ENCODE measurements at places on chromosomes 5 and 9.

DNA sequence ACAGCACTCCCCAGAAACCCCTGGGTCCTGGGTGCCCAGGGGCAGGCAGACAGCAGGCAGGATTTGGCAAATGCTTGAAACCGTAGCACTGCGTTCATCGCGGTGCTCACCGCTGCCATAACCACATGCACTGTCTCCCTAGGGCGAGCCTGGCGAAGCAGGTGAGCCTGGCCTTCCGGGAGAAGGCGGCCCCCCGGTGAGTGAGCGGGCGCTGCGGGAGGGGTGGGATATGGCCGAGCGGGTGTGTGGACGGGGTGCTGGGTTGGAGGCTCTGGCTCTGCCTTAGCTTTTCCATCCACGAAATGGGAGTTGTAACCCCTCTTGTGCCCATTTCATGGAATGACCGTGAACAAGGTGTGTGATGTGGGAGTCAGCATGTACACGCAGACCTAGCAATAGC, 66.8 kb upstream of the FCN2 start:
- DNase-seq = no peak

DNA sequence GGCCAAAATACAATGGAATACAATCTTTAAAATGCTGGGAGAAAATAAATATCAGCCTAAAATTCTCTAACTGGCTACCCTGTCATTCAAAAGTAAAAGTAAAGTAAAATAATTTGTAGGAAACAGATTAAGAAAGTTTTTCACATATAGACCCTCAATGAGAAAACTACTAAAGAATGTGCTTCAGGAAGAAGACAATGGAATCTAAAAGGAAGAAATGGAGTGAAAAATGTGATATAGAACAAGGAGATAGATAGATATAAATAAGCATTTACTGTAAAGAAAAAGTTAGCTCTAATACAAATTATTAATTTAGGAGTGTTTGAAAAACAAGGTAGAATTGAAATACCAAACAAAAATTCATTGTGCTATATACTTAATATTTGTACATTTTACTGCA, 368.6 kb upstream of the MPDZ start:
- DNase-seq = no peak

- no peak for DNase-seq
Measured at GRCh38 chr5:124104344-124104743, 592.4 kb downstream of the CSNK1G3 start.

DNA sequence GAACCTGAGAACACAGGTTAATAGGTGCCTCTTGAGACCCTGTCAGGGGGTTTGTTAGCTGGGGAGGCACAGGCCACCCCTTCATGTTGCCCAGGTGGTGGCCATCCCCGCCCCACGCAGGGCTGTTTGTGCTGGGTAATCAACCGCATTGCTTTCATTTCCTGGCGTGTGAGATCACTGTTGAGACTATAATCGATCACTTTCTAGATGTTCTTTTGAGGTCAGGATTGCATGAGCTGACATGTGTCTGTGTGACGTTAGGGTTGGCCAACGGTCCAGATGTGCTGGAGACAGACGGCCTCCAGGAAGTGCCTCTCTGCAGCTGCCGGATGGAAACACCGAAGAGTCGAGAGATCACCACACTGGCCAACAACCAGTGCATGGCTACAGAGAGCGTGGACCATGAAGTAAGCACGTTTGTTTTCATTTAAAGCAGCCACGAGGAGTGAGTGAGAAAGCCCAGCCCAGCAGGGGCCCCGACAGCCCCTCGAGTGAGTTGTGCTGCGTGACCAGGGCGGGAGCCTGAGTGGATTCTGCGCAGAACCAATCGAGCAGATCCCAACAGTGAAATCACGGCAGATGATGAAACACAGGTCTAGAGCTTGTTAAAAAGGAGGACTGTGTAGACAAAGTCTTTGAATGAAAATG, 115.0 kb upstream of the CACNA1B start:
- no peak for DNase-seq

DNA sequence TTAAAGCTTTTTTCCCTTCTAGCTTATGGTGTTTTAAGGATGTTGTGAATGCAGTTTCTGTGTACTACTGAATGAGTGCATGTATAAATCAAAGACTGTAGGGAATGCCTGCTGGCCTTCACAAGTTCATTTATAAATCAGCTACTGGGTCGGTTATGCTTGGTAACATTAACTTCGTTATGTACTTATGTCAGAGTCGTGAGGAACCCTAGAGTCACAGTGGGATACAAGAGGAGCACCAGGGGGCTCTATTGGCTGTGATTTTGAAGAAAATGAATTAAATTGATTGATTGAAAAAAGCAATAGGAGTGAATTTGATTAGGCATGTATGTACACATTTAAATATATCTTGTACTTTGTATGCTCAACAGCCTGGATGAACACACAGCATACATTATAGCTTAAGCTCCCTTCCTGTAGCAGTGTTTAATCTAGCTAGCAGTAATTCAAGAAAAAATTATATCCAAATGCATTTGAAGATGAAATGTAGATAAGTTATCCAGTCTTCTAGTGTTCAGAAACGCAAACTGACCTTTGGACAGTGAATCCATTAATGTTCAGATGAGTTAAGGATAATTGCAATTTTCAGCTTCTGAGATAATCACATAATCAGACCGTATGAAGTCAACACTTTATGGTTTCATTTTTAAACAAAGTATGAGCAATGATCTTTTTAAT, 204.2 kb downstream of the KDM4C start:
- DNase-seq = no peak

DNA sequence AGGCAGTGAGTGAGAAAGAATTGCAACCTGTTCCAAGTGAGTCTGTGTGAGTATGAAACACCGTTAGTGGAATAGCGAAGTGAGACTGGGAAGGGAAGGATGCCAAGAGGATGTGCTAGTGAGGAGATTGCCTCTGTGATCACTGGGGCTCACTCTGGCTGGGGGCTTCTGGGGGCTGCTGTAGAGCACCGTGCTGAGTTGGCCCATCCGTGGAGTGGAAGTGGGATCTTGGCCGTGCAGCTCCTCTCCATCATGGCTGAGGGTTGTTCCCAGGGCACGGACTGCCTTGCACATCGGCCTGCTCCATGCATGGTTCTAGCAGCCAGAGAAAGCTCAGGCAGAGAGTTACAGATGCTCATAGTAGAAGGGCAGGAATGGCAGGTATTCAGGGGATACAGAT, 236.1 kb downstream of the AGTPBP1 start:
- no peak for DNase-seq

DNA sequence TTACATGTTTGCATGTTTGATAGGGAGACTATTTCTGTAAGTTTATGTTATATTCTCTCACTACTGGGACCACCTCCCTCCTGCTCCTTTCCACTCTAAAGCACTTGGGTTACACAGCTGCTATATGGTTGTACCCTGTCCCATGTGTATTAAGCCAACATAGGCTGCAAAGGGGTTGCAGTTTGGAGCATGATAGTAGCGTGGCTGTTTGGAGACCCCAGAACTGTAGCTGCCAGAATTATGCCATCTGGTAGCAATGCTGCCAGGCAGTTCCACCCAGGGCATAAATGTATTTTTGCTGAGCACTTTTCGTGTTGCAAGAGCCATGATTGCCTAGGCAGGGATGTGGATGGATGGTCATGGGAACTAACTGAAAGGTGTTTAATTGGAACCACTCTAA, 81.8 kb downstream of the CNTLN start:
- no peak for DNase-seq

DNA sequence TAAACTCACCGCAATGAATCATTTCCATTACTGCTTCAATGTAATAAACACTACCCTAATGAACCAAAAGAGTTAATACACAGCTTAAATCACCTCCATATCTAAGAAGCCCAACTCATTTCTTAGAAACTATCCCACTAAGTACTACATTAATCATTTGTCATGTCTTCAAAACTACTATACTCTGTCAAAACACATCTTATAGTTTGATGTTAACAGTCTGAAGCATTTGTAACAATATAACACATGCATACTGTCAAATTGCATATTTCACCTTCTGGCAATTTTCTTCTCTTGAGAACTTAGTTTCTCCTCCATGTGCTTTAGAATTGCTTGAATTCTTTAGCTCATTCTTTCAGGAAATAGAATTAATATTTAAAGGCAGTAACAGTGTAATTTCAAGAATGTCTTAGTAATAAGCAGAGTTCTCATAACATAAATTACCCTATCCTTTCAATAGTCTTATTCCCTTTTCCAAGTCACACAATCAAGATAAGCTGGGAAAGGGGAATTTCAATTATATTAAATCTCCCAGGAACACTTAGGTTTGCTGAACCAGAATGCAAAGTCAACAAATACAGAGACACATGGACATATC, 199.7 kb downstream of the ATPSCKMT start:
- DNase-seq = no peak
